ENCODE measurements at places on chromosomes 16 and 17.

DNA sequence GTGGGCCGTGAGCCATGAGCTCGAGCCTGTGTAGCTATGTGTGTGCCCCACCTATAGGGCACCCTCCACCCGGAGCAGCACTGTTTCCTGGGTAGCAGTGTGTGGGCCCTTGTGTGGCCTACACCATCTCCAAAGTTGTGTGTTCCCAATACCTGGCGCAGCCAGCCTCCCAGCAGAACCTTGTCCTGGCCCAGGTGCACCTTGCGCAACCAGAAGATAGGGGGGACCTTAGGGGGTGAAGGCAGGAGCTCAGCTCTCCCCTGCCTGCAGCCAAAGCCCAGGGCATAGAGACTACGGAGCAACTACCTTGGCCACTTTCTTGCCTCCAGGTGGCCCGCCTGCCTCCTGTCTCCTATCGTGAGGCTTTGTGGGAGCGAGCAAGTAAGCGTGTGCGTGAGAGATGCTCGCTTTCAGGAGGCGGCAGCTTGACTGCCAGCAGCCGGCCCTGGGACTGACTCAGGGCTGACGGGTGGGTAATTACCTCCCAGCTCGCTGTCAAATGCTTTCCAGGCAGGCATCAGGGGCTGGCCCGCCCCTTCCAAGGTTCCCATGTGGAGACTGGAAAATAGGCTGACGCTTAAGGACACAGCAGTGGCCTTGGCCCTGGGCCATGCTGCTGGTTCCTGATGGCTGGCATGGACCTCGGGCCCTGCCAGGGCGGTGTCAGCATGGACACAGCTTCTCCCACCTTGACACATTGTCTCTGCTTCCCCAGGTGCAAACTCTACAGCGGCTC, 19.0 kb downstream of the TRAF7 start:
- DNase-seq: no peak

DNA sequence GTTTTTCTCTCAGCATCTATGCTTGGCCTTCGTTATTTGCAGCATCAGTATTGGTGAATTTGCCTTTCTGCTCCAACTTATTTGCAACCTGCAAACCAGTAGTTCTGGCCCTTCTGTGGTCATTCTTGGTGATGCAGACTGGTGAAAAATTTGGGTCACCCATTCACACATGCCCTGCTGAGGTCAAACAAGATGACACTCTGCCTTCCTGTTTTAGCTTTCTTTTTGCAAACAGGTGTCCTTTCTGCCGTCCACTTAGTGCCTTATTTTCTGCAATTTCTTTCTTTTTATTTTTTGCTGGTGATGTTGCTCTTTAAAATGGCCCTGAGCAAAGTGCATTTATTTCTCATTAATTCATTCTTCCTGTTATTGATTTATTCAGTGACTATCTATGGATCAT, 31.3 kb downstream of the PLCG2 start:
- no peak for DNase-seq

GRCh38 chr16:88721236-88721635, 14.9 kb downstream of the CTU2 start:
- no peak for DNase-seq

DNA sequence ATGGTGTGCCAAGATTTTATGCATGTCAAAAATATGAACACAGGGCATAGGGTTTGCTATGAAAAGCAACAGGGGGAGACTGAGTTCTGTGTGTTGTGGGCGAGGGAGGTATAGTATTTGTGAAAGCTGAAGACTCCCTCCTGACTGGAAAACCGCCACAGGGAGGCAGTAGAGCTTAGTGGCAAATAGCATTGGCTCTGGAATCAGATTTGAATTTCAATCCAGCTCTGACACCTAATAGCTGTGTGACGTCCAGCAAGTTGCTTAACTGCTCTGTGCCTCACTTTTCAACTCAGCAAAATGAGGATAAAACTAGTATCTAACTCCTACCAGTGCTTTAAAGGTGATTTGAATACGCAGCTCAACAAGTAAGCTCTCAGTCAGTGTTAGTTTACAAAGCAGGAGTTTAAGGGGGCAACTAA, 22.0 kb downstream of the KPNA2 start:
- no peak for DNase-seq

GRCh38 chr17:20266806-20267458, 200.4 kb downstream of the LGALS9B start:
- DNase-seq: no peak

GRCh38 chr16:30644334-30644830, 6.4 kb upstream of the PRR14 start:
- DNase-seq: no peak

DNA sequence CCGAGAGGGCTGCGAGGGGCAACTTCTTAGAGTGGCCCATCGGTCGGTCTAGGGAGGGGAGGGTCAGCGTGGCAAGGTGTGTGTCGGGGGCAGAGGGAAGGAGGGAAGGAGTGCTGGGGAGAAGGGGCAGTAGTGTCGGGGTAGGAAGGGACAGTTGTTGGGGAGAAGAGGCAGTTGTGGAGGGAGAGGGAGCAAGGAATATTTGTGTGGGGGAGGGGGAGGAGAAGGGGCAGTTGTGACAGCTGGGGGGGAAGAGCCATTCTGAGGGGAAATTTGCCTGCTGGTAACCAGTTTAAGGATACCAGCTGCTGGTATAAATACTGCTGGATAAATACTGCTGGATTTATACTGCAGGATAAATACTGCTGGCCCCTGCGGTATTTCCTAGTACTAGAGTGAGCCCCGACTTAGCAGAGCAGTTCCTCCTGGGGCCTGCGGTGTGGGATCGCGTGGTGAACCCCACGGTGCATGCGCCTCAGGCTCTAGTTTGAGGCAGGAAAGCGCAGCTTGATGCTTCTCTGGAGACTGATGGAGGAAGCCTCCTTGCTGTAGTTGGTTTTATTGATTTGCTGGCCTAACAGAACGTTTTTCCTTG, 309 bp downstream of the DNAH2 start:
- no peak for DNase-seq

- DNase-seq: no peak
Measured at GRCh38 chr17:50621574-50622031, 13.1 kb upstream of the ABCC3 start.

DNA sequence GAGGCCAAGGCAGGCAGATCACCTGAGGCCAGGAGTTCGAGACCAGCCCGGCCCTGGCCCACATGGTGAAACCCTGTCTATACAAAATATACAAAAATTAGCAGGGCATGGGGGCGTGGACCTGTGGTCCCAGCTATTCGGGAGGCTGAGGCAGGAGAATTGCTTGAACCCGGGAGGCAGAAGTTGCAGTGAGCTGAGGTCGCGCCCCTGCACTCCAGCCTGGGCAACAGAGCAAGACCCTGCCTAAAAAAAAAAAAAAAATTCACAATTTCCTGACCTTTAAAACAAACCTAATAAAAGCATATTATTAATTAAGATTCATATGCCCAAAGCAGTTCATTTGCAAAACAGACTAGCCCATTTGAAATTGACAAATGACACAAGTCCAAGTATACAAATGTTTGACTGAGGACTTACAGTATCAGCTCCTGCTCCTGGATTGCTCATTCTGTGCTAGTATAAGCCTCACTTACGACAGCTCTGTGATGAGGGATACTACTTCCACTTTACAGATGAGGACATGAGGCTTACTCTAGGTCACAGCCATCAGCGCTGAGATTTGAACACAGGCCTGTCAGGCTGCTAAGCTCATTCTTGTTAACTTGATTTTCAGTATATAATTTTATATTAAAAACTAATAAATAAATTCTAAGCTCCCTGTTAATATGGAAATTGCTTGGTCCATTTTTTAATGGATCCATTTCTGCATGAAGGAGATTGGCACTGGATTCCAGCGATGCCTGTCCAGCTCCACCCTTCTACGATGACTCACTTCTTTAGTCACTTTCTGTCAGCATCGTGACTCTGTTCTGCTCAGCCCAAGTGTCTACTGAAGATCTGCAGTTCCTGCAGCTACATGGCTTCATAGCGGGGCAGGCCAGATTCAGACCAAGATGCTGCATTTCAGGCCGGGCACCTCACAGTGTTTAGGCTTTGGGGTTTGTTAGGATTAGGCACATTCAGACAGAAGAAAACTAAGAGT, 88.2 kb downstream of the WDR59 start:
- DNase-seq: no peak

DNA sequence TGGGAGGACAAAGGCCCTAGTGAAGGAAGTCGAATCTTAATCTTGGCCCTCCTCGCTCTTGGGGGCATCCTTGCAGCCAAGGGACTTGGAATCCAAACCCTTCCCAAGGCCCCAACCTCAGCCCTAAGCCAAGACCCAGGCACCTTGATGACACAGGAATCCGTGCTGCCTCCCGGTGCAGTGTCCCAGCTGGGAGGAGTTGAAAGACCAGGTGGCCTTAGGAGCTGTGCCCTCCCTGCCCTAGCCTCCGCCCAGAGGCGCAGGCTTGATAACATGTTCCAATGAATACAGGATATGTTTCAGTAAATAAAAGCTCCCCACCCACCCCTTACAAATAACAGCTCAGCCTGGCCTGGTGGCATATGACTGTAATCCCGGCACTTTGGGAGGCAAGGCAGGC, at the start of gene CHST5:
CHST5 (minus strand) TSS at position 208 of the 400 bp plus-strand sequence. CDS start 5,724 bp downstream, outside the sequence.
- DNase-seq: no peak

DNA sequence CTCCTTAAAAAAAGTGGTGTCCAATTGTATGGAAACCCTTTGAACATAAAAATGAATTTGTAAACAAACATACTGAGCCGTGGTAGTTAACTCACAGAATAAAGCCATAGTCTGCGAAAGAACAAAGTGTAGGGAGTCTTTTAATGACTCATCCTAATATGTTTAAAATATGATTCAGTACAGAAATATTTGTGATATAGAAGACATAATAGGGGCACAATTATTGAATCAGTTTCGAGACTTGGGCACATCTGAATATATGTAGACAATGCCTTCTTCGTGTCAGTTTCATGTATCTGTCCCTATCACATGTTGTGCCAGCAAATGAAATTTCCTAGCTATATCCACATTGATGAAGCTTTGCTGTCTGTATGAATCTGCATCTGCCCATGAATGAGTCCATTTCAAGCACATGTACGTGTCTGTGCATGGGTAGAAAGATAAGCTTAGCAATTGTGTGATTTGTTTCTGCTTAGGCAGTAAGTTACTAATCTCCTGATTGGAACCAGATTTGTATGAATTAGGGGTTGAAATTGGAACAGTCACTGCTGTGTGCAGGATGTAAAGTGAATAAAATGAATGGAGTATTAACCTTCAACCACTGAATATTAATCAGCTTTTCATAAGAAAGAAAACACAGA, 112.5 kb upstream of the SOX9 start:
- no peak for DNase-seq

DNA sequence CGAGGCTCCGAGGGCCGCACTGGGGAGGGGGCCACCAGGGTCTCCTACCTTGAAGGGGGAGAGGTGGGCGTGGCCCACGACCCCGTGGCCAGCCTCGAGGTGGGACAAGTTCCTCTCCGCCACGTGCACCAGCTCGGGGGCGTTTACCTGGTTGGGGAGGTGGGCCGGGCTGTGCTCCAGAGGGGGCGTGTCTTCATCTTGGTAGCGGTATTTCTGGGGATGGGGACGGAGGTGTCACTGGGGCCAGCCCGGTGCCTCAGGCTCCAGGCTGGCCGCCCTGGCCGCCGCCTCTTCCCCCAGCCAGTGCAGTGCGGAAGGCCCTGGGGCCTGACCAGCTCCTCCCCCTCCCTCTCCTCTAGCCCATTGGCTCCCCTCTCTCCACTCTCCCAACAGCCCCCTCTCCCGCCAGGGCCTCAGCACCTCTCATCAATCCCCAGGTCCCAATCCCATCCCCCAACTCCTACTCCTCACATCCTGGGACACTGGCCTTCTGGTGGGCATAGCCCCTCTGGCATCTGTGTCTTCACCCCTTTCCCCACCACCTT, 11.5 kb downstream of the DLG4 start:
- DNase-seq: no peak

GRCh38 chr17:30263552-30264333, 28.0 kb downstream of the BLMH start:
- no peak for DNase-seq

DNA sequence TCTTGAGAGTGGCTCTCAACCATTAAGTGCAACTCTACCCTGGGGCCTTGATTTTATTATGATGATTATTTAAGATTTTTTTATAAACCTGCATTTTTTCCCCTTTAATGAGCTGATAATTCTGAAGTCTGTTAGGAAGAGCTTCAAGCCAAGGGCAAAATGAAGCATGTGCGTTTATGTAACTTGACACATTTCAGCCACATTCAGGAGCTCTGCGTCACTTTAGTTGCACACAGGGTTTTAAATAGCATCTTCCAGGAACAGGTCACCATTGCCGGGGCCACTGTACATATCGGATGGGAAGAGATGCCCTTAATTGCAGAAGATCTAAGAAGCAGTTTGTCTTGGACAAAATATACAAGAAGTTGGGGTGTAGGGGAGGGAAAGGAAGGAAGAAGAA, 89.6 kb downstream of the BMERB1 start:
- no peak for DNase-seq

GRCh38 chr16:9679213-9679767, 502.9 kb downstream of the GRIN2A start:
- no peak for DNase-seq

DNA sequence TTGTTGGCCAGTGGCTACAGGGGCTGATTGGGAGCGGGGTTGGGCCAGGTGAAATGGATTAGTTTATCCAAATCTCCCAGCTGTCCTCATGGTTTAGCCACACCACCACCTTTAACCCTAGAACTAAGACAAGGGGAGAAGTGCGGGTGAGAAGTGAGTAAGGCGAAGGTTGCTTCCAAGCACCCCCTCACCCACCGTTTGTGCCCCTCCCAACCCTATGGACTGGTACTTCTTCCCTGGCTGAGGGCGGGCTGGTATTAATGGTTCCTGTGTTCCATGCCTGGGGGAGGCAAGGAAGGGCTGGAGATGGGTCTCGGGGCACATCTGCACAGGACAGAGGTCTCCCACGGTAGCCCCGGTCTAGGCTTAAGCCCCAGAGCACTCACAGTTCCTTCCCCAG, 25.1 kb downstream of the NT5M start:
- no peak for DNase-seq

GRCh38 chr17:39823407-39824054, 40.6 kb downstream of the IKZF3 start:
- no peak for DNase-seq

- DNase-seq: no peak
Measured at GRCh38 chr16:62903961-62904502, 867.8 kb upstream of the CDH8 start.

GRCh38 chr16:57682809-57683635, 11.6 kb upstream of the DRC7 start:
- no peak for DNase-seq
